ENCODE measurements at places on chromosomes 1 and 21.

DNA sequence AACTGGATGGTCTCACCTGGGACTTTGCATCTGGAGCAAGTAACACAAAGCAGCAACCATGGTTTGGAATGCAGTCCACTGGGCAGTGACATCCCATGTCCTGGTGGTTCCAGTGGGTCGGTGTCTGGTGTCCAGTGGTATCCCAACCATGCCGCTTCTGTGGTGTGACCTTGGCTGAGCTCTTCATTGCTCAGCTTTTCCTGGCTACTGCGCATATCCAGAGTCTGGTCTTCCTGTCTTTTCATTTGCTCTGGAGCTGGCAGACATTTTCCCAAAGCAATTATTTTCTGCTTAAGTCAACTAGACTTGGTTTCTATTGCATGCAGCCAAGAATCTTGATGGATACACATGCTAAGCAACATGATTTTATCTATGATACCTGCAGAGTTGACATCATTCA lies 28.4 kb upstream of the CD2 start:
- no peak for DNase-seq

- DNase-seq = no peak
Measured at GRCh38 chr1:56484695-56485094, 94.7 kb downstream of the PLPP3 start.

DNA sequence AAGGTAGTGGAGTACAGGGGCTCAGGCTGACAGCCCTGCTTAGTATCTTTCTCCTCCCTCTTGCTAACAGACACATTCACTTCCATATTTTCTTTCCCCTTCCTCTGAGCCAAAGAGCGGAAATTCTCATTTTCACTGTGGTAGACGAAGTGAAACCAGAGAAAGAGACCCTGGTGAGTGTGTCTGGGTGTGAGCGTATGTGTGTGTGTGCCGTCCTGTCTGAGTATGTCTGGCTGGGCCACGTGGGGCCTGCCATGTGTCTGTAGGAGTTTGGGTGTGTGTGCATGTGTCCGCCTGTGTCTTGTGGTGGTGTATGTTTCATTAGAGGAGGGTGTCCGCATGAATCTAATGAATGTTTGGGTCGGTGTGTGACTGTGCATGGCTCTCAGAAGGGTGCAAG lies 1.7 kb downstream of the COL8A2 start:
- DNase-seq = no peak

GRCh38 chr1:41486371-41487125 lies 2.1 kb upstream of the EDN2 start:
- peak; percentile 69 for DNase-seq

DNA sequence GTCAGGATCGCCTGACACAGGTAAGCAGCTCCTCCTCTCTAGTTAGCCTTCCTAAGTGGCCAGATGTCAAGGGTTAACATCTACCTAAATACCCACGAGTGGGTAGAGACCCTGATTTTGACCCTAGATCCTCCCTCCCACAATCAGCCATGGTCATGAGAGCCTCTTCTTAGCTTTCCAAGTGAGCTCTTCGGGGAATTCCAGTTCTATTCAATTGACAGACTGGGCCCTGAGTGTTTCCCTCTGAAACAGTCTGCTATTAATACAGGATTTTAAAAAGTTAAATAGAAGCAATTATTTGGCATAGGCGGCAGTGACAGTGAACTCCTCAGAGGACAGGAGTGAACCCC lies 28.1 kb downstream of the C2CD2 start:
- DNase-seq = no peak

DNA sequence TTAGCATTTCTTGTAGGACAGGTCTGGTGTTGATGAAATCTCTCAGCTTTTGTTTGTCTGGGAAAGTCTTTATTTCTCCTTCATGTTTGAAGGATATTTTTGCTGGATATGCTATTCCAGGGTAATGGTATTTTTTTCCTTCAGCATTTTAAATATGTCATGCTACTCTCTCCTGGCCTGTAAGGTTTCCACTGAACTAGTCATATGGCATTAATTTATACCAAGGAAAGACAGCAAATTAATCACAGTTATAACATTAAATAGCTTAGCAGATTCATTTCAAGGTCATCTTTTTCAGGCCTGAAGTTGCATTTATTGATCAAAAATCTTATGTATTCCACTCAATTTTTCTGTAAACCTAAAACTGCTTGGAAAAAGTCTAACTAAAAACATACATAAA lies 54.9 kb downstream of the AK5 start:
- no peak for DNase-seq

DNA sequence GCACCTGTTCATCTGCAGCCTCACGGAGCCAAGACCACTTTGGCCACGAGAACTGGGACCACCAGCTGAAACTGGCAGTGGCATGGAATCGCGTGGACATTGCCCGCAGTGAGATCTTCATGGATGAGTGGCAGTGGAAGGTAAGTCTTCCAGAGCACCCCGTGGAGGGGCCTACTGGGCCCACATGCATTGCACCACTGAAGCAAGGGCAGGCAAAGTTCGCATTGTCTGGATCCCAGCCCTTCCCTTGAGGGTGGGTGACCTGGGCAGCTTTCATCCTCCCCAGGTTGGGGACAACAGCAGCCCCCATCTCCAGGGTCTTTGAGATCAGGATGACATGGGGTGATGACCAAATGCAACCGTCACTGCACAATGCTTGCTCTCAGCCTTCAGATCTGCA lies 37.5 kb downstream of the TRPM2 start:
- no peak for DNase-seq

GRCh38 chr1:101971304-101971703 lies 25.4 kb downstream of the OLFM3 start:
- DNase-seq = peak; percentile 27

GRCh38 chr1:200895443-200895789 lies 716 bp downstream of the INAVA start:
- no peak for DNase-seq

DNA sequence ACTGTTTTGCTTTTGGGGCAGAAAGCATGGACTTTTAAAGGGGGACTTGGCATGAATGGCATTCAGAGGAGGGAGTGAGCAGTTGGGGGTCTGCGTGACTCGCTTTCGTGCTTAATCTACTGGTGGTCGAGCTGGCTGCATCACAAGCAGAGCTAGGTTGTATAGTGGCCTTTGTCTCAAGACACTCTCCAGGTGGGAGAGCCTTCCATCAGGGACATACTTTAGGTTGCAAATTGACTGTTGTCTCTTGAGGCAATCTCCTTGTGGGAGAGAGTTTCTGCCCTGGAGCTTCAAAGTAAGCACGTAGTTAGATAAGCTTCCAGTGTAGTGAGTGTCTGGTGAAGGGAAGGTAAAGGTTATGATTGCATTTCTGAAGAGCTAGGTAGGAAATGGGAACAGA lies 93.9 kb downstream of the C1orf21 start:
- no peak for DNase-seq

DNA sequence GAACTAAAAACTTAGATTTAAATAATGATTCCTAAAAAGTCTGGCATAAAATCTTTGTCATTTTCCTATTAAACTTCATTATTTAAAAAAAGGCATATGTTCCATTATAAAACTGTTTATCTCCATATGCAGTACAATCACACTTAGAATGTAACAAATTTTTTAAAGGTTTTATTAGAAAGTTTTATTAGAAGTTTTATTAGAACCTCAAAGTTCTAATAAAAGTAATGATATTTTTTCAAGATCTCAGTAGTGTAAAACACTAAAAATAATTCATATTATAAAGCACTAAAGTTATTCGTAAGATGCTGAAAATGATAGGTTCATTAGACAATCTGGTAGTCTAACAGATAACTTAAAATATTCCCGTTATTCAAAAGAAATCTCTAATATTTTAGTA lies 43.6 kb downstream of the ACBD6 start:
- no peak for DNase-seq

- no peak for DNase-seq
Measured at GRCh38 chr1:86517336-86517735, 29.5 kb upstream of the CLCA4 start.

GRCh38 chr1:5956022-5956830 lies 36.0 kb downstream of the NPHP4 start:
- no peak for DNase-seq

- DNase-seq = no peak
Measured at GRCh38 chr1:26824731-26825130, 1.8 kb upstream of the ZDHHC18 start.

GRCh38 chr1:14897080-14897449 lies 256.5 kb upstream of the TMEM51 start:
- DNase-seq = no peak

- DNase-seq = no peak
Measured at GRCh38 chr1:164958982-164959768, 397.3 kb downstream of the LMX1A start.

GRCh38 chr1:7294636-7295035 lies 476.5 kb upstream of the VAMP3 start:
- no peak for DNase-seq

DNA sequence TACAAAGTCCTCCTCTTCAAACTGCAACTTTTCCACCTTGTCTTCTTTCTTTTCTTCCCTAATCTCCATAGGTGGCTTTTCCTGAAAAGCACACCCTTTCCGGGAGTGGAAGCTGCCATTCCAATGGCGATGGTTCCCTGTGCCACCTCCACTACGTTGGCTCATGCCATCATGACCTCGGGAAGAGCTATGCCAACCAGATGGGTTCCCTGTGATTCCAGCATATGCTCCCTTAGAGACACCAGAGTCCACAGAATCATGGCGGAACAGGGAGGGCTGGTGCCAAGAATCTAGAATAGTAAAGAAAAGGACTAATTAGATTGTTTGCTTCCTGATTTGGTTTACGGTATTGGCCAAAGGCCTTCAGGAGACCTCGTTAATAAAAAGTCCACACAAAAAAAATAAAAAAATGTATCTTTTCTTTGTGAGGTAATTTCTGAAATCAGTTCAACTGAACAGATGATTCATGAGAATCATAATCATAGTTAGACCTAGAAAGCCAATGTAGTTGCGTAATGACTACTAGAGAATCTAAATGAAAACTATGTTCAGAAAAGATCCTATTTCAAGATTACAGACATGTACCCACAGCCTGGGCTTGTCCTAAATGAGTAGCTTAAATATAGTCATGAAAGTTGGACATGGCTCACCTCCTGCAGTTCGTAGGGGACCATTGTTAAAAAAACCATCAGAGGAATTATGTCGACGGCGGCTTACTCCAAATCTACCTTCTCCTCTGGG lies 30.9 kb upstream of the CCDC17 start:
- DNase-seq = peak; percentile 91

DNA sequence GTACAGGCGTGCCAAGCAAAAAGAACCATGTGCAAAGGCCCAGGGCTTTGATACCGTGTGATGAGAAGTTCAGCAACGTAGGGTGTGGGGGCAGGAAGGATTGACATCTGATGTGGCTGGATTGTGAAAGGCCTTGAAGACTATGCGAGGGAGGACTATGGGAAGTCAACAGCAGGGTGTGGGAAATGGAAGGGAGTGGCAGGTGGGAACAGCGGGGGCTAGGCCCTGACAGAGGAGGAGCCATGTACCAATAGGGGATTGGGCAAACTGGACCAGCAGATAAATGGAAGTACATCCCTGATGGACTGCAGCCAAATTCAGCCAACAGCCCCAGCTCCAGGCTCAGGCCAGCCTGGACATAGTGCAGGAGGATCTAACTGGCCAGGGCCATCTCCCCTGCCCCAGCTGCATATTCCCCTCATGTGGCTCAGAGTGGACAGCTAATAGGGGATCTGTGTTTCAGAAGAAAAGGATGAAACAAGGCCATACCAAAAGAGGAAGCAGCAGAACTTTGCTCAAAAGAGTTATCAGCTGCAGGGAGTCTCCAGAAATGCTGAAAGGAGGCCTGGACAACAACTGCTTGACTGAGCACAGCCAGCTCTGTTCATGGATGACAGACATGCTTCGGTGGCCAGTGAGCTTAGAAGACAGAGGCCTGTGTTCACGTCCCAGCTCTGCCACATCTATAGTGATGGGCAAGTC lies 140.2 kb upstream of the SGIP1 start:
- no peak for DNase-seq
